Type B pancreatic cell (in vitro differentiated cells): ENCODE measurements at places on chromosomes 3 and 15. TPM values are rescaled to one million over a fixed set of nuclear protein-coding genes. Genes with fewer than 3 reads are reported as not detected.

DNA sequence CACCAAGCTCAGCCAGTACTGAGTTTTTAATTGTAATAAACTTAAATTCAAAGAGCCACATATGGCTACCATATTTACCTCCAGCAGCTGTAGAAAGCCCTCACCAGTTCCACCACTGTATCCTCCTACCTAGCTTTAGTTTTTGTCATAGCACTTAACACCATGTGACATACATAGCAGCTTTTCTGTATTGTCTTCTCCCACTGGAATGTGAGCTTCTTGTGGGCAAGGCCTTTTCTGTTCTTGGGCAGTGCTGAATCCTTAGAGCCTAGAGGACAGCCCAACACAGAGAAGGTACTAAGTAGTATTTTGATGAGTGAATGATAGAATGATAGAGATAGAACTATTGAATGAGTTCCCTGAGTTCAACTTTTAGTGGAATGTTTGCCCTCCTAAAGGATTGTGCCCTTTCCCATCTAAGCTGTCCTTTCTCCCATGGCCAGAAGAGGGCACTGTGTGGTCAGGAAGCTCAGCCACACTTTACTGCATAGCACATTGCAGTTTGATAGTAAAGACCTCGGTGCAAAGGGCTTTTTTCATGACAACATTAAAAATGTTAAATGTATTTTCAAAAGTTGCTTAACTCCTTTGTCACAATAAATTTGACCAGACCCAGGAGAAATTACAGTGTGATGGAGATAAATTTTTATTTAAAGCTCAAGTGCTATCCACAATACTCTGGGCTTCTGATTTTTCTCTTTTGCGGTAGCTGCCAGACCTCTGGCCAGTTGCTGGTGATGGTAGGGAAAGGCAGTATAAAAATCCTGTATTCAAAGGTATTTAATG lies 115.8 kb downstream of the GHSR start:
- no peak overlapping the region for H3K4me3 ChIP-seq
- peaks cover 6% of the 10 kb centered on the region for H3K4me1 ChIP-seq
- H3K27ac ChIP-seq: peak overlapping the region; percentile 50
- H3K36me3 ChIP-seq: peaks cover 50% of the 10 kb centered on the region

DNA sequence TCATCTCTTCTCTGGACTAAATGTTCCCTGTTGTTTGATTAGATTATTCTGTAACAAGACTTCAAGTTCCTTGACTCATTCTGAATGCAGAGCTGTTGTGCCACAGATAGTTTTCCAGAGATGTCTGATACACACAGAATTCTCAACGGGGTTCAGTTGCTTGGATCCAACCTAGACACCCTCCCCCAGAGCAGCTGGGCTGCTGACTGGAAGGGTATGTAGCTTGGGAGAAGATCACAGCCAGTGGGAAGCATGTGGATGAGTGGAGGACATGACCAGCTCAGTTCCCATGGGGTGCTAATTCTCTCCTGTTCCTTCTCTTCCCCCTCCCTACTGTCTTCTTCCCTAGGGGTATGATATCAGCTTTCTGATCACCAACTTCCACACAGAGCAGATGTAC lies 6.6 kb upstream of the TTLL3 start:
- peaks cover 14% of the 10 kb centered on the region for H3K36me3 ChIP-seq
- DNase-seq: no peak
- H3K27ac ChIP-seq: no peak overlapping the region
- H3K27me3 ChIP-seq: no peaks in the 10 kb centered on the region
- no peak overlapping the region for H3K4me3 ChIP-seq

DNA sequence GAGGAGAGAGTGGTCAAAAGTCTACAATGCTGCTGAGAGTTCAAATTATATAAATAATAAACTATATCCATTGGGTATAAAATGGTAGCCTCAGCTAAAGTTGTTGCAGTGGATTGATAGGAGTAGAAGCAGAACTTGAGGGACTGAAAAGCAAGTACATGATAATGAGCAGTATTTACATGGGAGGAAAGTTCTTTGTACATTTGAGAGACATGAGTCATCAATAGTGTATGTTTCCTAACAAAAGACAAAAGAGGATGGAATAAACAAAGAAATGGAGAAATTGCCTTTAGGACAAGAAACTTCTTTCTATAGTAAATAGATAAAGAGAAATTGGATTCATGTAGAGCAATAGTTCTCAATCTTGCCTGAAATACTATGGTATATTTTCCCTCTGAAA lies 110.0 kb upstream of the PLSCR5 start:
- no peak for DNase-seq
- no peak overlapping the region for H3K4me3 ChIP-seq
- H3K4me1 ChIP-seq: no peaks in the 10 kb centered on the region
- H3K27me3 ChIP-seq: no peaks in the 10 kb centered on the region
- no peak overlapping the region for H3K27ac ChIP-seq

DNA sequence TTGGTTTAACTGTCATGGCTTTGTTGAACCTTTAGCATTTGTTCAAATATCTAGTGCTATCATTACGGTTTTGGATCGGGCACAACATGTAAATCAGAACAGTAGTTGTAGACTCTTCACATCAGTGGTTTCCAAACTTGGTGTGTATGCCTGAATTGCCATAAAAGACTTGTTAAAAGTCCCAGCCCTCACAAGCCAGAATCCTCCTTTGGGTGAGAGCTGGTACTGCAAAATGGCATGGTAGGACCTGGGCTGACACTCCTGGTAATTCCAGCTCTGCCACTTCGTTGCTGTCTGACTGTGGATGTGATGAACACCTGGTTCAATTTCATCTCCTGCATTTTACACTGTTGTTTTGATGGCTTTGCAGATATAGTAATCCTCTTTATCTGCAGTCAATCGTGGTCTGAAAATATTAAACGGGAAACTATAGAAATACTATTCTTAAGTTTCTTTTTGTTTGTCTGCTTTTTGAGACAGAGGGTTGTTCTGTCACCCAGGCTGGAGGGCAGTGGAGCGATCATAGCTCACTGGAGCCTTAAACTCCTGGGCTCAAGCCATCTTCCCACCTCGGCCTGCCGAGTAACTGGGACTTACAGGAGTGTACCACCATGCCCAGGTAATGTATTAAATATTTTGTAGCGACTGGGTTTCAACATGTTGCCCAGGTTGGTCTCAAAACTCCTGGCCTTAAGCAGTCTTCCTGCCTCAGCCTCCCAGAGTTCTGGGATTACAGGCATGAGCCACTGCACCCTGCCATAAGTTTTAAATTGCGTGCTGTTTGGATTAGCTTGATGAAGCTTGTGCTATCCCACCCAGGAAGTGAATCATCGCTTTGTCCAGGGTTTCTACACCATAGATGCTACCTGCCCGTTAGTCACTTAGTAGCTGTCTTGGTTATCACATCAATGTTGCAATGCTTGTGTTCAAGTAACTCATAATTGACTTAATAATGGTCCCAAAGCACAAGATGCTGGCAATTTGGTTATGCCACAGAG lies 61.6 kb downstream of the RAB7A start:
- H3K27me3 ChIP-seq: no peaks in the 10 kb centered on the region
- H3K27ac ChIP-seq: no peak overlapping the region
- no peak overlapping the region for H3K4me3 ChIP-seq
- DNase-seq: no peak

DNA sequence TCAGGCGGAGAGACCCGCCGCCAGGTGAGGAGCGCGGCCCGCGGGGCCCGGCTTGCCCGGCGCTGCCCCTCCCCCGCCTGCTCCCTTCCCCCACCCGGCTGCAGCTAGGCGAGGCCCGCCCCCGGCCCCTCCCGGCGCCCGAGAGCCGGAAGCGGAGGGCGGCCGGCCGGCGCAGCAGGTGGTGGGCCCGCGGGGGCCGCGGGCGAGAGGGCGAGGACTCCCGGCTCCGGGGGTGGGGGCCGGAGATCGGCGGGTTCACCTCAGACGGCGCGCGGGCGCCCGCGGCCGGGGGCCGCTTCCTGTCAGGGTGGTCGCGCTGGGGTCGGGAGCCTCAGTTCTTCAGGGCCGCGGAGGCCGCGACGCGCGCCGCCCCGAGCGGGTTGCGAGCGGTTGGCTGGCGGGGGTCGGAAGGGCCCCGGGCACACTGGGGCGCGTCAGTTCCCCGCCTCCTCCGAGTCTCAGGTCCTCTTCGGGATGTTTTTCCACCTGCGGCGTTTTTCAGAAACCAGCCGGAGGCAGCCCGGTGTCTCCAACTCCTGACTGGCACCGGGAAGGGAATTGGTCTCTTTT lies 395 bp downstream of the ZFAND6 start:
- H3K4me1 ChIP-seq: peaks cover 16% of the 10 kb centered on the region
- no peak for DNase-seq
- H3K27ac ChIP-seq: peak overlapping the region; percentile 97
- H3K4me3 ChIP-seq: peak overlapping the region; percentile 96
- H3K36me3 ChIP-seq: no peaks in the 10 kb centered on the region

- no peaks in the 10 kb centered on the region for H3K27me3 ChIP-seq
- H3K4me1 ChIP-seq: no peaks in the 10 kb centered on the region
- peak; percentile 58 for DNase-seq
- H3K36me3 ChIP-seq: no peaks in the 10 kb centered on the region
Measured at GRCh38 chr3:138456961-138457862, 22.8 kb downstream of the ESYT3 start.

DNA sequence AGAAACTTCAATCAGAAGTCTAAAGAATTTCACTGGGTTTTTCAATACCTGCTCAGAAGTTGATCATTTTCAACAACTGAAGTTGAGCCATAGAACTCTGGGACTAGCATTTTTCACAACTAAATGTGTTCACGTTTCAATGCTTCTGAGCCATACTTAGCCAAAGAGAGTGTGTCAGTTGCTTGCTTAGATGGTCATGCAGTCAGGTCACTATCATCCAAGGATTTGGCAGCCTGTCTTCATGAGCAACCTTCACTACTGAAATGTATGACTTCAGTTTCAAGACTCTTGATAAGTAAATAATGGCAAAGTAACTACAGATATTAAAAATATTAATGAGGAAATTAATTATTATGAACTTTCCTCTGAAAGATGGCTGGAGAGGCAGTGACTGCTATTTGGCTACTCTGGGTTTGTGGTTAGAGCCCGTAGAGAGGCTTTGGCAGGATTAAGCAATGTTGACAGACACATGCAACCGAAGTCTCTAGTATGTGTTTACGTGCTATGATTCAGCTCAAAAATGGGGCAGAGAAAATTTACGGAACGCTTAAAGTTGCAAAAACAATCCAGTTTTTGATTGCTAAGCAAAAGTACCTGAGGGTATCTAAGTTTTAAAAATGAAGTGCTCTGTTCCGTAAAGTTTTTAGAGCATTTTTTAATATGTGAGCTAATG lies 133.8 kb downstream of the GMNC start:
- no peaks in the 10 kb centered on the region for H3K27me3 ChIP-seq
- H3K4me1 ChIP-seq: peaks cover 5% of the 10 kb centered on the region

TMEM212 gene
- total RNA-seq: not detected in 2 replicates
